GM12891 (cell line): ENCODE measurements at places on chromosomes 3 and 15.

GRCh38 chr3:189144645-189145044 is 27.1 kb upstream of the TPRG1 start:
- DNase-seq = no peak

GRCh38 chr15:92796161-92796611 is 103.9 kb upstream of the CHD2 start:
- no peak for DNase-seq

DNA sequence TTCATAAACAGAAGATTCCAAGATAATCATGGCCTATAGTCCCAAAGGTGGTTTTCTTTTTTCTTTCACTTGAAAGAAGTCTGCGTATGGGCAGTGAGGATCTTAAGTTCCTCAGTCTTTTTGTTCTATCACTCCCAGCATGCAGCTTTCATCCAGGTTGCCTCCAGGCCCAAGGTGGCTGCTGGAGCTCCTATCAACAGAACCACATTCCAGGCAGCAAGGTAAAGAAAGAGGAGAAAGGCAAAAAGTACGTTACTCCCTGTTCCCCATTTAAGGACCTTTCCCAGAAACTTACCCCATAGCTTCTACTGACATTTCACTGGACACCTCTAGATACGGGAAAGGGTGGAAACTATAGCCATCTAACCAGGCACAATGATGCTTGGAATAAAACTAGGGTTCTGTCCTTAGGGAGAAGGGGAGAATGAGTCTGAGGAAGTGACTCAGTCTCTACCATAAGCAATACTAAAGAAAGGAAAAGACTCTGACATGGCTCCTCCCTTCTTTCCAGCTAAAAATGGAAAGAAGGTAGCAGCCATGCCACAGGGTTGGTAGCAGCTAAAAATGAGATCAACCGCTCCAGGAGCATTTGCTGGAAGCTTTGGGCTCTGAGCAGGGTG is 313.9 kb upstream of the NR2E3 start:
- DNase-seq = no peak

- DNase-seq = no peak
Measured at GRCh38 chr15:75156326-75157215, 45.1 kb upstream of the C15orf39 start.

- DNase-seq = no peak
Measured at GRCh38 chr15:33699691-33700447, 268.4 kb upstream of the CHRM5 start.

DNA sequence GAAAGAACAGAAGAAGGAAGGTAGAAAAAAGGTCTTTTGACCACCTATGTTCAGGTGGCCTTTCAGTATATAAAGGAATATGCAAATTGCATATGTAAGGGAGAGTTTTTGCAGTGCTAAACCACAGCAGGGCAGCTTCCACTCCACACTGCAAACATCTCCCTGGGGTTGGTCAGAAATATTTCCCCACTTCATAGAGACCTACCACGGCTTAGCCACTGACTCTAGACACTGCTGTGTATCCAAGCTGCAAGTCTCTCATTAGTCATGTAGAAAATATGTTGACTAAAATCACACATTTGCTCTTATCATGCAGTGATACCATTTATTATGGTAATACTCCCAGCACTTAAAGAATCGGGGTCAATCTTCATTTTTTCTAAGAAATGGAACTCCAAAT is 214.9 kb upstream of the NR2F2 start:
- DNase-seq = no peak

GRCh38 chr15:66716656-66717020 is 14.6 kb downstream of the SMAD6 start:
- no peak for DNase-seq

- no peak for DNase-seq
Measured at GRCh38 chr15:34755419-34755773, 598 bp upstream of the GJD2 start.

- DNase-seq = no peak
Measured at GRCh38 chr15:65069179-65069578, 1.4 kb upstream of the RASL12 start.

DNA sequence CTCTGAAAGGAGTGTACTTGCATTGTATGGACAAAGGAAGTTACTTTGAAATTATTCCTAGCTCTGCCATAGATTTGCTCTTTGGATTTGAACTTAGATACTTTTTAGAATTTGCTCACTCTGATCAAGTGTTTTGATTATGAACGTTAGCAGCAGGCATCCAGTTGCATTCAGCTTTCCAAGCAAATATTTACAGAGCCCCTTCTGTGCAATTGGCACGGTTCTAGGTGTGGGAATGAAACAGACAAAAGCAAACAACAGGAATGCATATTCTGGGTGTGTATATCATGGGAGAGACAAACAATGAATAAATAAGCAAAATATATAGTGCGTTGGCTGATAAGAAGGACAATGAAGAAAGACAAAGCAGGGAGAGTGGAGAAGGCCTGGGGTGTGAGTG is 125.5 kb upstream of the ADAMTS9 start:
- DNase-seq = no peak

- no peak for DNase-seq
Measured at GRCh38 chr15:87563869-87564268, 692.7 kb downstream of the NTRK3 start.

DNA sequence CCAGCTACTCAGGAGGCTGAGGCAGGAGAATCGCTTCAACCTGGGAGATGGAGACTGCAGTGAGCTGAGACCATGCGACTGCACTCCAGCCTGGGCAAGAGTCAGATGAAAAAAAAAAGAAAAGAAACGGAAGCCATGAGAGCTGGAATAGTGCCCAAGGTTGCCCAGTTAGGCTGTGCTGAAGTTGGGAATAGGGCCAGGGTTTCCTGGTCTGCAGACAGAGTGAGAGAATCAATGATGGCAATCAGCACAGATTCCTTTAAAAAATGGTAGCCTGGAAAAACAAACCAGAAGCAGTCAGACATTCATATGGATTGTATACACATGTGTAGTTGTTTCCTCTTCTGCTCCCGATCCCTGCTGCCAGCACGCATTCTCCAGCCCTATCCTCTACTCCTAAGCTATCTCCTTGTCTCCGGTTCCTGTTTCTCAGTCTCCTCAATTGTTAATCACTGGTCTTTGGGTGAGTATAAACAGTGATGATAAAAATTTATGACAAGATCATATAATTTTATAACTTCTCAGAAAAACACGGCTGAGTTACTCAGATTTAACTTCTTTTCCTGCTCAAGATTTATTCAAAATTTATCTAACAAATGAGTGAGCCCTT is 316.2 kb upstream of the UMPS start:
- no peak for DNase-seq

GRCh38 chr3:133301194-133301593 is 98.7 kb upstream of the BFSP2 start:
- DNase-seq = no peak

DNA sequence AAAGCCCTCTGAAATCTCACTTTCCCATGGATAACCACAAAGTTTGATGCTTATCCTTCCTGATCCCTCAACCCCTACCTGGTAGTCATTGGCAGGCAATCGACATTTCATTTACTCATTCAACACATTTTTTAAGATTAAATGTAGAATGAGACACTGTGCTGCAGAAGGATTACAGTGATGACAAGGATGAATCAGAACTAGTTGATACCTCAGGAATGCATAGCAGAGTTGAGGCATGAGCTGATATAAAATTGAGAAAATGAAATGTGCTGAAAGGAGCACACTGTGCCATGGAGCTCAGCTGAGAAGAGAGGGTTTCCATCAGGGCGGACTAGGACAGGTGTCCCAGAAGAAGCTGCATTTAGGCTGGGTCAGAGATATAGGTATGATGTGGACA is 48.9 kb upstream of the ACTL6A start:
- DNase-seq = no peak

GRCh38 chr15:81155375-81156218 is 21.5 kb downstream of the CFAP161 start:
- DNase-seq = no peak

- DNase-seq = no peak
Measured at GRCh38 chr15:87722941-87723691, 533.4 kb downstream of the NTRK3 start.

DNA sequence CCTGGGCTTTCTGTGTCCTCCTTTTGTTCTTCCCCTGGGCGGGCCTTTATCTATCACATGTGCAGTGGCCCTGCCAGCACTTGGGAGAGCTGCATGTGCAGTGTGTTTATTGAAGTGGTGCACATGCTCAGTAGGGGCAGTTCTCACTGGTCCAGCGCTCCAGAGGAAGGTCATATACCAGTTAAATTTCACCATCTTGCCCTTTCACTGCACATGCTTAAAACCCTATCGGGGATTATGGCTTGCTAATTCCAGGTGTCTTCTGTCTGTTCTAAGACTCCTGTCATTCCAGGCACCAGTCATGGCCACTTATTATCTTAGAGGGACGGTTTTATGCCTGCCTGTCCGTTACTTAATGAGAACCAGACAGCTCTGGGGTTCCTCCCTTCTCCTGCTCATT is 52.2 kb downstream of the ROPN1B start:
- no peak for DNase-seq

DNA sequence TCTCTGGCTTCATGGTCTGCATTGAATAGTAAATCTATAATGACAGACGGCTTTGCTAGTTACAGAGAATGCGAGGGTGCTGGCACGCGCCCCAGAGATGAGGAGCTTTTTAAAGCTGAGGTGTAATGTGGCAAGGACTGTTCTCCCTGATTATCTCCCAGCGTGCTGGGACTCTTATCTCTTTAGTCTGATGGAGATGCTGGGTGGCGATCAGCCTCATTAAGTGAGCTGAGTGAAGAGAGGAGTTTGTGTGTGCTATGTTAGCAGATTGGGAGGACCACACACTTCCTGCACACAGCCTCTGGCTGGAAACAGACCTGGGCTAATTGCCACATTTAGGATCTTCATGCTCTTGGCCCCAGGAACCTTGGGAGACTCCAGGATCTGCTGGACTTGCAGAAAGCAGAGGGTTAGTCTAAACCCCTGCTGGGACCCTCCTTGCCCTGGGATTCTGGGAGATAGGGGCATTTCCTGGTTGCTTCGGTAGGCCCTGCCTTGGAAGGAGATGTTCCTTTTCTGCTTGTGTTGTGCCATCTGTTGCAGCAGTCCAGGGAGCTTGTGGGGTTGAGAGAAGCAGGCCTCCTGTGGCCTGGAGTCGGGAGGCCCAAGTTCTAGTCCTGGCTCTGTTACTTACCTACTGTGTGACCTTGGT is 15.0 kb downstream of the PDIA5 start:
- no peak for DNase-seq

GRCh38 chr3:145448436-145448835 is 712.5 kb downstream of the PLOD2 start:
- DNase-seq = no peak

GRCh38 chr3:4224331-4224730 is 78.8 kb upstream of the SETMAR start:
- no peak for DNase-seq

DNA sequence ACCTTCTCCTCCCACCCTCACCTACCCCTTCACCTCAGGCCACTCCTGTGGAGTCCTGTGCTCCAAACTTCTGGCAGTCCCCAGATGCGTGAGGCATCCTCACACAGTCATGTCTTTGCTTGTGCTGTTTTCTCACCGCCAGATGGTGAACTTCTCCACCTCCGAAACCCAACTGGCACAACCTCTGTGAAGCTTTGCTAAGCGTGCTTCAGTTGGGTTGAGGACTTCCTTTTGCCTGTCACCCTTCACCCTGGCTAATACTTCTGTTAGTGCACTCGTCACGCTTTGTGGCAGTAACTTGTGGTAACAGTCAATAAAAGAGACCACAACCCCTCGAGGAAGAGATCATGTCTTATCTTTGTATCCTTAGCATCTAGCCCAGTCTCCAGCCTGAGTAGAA is 42.0 kb upstream of the SKOR1 start:
- DNase-seq = no peak

- DNase-seq = no peak
Measured at GRCh38 chr3:45455040-45455439, 66.7 kb downstream of the LARS2 start.

- no peak for DNase-seq
Measured at GRCh38 chr15:76566276-76566675, 229.7 kb downstream of the ISL2 start.

GRCh38 chr15:27824841-27825422 is 274.2 kb downstream of the OCA2 start:
- DNase-seq = no peak

DNA sequence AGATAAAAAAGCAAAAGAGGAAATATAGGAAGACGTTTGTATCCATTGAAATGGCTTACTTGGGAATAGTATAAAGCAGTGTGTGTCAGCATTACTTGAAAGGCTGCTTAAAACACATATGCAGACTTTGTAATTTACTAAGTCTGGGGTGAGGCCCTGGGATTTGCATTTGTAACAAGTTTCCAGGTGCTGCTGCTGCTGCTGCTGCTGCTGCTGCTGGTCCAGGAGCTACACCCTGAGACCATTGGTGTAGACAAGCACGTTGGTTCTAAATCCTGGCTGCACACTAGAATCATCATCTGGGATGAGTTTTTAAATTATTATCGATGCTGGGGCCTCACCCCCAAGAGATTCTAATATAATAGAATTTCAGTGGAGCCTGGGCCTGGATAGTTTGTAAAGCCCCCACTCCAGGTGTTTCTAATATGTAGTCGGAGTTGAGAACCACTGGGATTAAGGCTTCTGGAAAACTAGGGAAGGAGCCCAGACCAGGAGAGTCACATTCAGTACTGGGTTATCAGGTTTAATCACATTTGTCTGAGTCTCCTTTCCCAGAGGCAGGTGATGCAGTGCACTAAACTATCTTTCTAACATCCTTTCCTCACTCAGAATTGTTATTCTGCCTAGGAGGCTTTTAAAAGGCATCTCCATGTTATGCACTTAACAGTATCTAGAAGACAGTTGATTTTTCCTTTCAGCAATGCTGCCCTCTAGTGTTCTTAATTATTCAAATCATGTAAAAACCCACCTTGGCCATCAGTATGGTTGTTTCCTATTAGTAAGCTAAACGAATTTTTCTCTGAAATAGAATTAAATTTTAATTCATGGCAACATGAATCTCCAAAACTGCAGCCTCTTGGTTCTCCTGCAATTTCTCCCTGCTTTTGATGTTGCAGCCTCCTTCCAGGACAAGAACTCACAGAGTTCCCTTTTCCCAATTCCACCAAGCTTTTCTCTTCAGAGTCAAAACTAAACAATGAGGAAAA is 45.4 kb downstream of the SSR3 start:
- peak; percentile 12 for DNase-seq
